ENCODE measurements at places on chromosomes 12 and 14.
A peak's percentile ranks its signal among the peaks of the same experiment; 100 is the strongest.

- no peak for DNase-seq
Measured at GRCh38 chr12:103793046-103793445, 48.0 kb downstream of the NT5DC3 start.

DNA sequence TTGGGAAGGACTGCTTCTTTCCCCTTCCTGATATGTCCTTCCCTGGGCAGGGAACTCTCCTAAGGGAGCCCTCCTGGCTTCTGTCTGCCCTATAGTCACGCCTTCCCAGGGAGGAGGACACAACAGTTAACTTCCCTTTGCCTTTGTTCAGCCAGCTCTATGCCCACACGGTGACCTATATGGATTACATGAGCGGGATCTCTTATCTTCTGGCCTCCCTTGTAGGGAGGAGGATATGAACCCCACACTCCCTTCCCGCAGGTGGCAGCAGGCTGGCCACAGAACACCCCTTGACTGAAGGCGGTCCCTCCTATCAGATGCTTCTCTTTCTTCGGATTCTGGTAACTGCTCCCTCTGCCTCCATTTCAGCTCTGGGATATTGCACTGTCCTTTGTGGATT is 135.6 kb upstream of the MAX start:
- DNase-seq: no peak

GRCh38 chr14:96215452-96216244 is 11.0 kb downstream of the BDKRB2 start:
- no peak for DNase-seq

DNA sequence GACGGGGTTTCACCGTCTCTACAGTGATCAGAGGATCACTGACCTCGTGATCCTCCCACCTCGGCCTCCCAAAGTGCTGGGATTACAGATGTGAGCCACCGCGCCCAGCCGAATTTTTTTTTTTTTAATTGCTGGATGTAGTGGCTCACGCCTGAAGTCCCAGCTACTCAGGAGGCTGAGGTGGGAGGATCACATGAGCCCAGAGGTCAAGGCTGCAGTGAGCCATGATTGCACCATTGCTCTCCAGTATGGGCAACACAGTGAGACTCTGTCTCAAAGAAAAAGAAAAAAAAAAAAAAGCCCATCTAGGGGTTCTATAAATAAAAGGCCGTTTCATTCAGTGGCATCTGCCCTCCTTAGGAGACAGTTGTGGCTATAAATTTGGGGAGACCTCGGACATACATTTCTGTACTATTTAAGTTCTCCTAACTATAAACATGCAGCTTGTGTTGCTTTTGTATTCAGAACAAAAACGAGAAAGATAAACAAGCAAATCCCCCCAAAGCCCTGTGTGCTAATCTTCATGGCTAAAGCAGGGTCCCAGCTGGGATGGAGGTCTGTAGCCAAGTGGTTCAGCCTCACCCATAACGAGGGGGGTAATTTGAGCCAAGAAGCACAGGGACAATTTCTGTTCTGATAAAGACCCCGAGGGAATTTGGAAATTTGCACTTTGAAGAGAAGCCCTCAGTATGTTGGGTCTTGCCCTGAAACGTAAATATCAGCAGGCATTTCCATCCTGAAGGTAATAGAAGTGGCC is 35.0 kb upstream of the BCL7A start:
- DNase-seq: no peak

DNA sequence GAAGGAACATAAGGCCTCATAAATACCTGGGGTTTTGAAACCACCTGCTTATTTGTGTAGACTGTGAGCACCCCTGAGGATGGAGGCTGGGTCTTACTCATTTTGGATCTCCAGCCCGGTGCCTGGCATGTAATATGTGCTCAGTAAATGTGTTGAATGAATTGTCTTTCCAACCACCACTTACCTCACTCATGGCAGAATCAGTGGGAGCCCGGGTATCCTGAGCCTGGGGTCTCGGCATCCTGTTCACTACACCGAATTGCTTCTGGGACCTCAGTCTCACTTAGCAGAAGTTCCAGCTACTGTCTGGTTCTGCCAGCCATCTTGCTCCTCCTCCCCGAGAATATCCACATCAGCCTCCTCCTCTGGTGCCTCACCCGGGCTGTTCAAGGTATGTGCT is 43.0 kb upstream of the CCND2 start:
- no peak for DNase-seq

- DNase-seq: no peak
Measured at GRCh38 chr12:55582066-55582465, 9.8 kb downstream of the OR2AP1 start.

- DNase-seq: no peak
Measured at GRCh38 chr12:112183141-112184021, 58.0 kb downstream of the TRAFD1 start.

GRCh38 chr14:68881396-68881795 is 88.5 kb upstream of the ZFP36L1 start:
- no peak for DNase-seq

- no peak for DNase-seq
Measured at GRCh38 chr12:21336656-21337055, 1.9 kb upstream of the SLCO1A2 start.

DNA sequence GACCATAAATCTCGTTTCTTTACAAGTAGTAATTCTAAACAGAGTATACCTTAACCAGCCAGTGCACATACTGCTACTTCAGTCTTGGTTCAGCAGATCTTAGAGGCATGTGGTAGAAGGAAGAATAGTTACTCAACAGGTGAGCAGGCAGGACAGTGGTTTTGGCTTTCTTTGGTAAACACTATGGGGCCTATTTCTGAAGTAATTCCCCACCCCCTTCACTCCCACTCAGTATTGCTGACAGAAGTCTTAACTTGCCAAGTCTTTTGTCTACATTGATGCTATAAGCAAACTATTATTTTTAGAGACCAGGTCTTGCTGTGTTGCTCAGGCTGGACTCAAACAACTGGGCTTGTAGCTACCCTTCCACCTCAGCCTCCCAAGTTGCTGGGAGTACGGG is 68.5 kb downstream of the FBXO34 start:
- no peak for DNase-seq

DNA sequence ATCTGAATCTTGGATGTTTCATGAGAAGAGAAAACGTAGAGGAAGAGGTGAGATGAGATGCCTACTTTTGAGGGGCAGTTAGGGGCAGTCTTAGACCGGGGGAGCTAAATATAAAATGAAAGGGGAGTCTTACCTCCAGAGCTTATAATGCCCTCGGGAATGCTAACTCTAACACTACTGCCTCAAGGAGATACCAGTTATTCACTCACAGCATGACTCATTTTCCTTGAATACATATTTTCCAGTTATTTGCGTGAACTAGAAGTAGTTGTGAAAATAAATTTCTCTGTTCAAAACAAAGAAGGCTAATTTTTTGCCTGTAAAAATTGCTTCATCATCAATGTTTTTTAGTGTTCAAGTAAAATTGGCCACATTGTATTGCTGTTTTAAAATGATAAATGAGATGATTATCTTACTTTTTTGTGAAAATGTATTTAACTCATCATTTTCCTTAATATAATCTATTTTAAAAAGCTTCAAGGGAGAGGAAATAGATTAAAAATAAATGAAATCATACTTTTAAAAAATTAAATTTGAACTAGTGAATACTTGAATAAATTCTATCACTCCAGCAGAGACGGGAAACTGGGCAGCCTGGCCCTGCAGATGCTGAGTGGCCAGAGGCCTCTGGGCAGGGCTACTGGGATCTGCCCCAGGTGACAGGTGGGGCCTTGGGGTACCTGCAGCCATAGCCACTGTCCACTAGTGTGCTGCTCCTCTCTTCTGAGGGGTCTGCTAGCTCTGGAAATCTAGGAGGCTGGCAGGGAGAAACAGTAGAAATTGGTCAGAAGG is 339.3 kb downstream of the EGLN3 start:
- peak; percentile 27 for DNase-seq

- DNase-seq: no peak
Measured at GRCh38 chr14:89957791-89958190, 2.1 kb downstream of the TDP1 start.

DNA sequence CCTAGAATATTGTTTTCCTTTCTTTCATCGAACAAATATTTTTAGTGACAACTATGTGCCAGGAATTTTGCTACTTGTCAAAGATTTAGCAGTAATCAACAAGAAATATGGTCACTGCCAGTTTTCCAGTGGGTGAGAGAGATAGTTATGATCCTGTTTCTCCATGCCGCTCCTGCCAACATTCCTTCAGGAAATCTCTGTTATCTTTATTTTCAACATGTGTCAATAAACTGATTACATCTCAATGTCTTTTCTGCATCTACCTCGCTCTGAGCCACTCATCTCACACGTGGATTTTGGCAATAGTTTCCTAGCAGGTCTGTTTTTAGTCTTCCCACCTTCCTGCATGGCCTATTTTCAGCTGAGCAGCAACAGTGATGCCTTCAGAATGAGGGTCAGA is 650.0 kb upstream of the STXBP6 start:
- DNase-seq: no peak

GRCh38 chr12:106098691-106099200 is 40.0 kb downstream of the NUAK1 start:
- DNase-seq: no peak

DNA sequence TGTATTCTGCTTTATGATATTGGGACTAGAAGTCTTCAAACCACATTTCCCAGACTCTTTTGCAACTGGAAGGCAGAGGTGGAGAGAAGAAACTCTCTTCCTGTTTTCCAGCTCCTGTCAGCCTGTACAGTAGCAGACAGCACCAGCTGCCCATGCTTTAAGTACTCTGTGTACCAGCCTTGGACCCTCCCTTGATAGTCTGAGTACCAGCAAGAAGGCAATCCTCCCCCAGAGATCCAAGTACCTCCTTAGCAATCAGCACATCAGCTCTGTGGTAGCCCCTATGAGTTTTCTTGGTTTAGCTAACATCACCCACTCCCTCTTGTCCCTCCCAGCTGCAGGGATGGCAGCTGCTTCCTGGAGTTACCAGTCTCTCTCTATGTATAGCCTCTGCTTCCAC is 56.3 kb downstream of the STXBP6 start:
- no peak for DNase-seq

DNA sequence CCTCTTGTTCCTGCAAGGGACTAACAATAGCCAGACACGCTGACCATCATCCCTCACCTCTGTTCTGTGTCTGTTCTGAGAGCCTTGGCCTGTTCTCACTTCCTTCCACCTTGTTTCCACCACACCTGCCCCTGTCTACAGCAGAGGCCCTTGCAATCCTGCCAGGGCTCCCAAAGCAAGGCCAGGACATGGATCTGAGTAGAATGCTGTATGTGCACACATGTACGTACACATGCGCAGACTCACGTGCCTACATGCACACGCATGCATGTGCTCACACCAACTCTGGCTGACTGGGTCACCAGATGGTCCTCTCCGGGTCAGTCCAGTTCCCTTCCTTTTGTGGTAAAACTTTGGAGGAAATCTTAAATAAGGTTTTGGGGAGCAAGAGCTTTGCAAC is 133.0 kb upstream of the C14orf180 start:
- no peak for DNase-seq

DNA sequence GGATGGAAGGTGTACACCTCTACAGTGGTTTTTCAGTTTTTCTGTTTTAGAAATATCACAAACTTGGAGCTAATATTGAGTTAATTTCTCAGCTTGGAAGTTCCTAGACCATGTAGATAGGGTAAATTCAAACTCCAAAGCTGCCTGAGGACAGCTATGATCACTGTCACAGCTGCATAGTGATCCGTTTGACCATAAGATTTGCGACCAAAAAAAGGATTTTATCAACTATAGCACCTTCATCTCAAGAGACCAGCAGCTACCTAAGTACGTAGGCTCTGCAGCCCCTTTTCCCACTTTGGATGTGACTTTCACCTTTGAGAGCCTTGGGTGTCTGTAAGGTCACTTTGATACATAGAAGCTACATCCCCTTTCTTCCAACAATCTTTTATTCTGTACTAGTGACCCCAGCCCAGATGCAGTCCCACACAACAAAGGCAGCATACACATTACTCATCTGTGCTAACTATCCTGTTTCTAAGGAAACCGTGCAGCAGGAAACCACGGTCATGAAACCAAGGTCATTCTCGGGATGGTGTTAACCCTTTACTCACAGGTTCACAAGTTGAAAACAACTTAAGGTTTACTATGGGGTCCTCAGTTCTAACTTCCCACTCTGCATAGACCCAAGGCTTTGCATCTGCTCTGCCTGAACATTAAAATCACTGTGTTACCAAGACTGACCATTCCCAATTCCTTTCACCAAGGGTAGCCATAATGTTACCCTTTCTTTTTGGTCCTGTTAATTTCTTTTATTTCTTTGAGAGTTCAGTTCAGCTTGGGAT is 75.4 kb downstream of the IFT81 start:
- DNase-seq: peak; percentile 36

- DNase-seq: no peak
Measured at GRCh38 chr12:130813436-130813835, 25.6 kb downstream of the STX2 start.

GRCh38 chr12:92292016-92292415 is 146.4 kb upstream of the BTG1 start:
- no peak for DNase-seq

DNA sequence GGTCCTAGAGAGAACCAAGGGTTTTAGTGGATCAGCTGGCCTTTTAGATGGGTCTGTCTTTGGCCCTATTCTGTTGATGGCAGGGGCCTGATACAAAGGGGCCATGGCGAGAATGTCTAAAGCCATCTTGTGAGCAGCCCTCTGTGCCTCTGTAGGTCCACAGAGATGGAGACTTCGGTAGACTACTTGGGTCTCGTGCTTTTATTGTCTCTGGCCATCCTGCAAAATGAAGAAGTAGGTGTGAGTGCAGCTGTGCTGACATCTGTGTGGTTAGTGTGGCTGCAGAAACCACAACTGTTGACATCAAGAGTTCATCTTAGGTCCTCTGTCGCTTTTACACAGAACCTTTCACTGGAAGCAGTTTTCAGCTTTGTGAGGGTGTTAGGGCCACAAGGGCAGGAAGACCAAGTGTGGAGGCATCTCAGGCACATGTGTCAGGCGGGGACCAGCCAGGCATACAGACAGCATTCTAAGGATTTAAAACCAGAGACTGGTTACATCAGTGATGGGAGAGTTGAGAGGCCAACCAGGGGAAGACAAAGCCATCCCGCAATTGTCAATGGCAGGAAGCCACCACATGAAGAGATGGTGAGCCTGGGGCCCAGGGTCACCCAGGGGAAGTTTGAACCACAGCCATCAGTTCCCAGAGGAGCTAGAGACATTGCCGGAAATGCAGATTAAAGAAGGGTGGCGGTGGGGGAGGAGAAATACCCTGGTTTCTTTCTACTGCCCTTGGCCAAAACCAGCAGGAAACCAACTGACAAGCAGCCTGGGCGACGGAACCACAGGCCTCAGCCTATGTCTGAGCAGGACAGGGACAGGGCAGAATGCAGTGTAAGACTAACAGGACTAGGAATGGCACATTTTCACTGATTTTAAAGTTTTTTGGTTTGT is 13.0 kb upstream of the TPCN1 start:
- DNase-seq: no peak

DNA sequence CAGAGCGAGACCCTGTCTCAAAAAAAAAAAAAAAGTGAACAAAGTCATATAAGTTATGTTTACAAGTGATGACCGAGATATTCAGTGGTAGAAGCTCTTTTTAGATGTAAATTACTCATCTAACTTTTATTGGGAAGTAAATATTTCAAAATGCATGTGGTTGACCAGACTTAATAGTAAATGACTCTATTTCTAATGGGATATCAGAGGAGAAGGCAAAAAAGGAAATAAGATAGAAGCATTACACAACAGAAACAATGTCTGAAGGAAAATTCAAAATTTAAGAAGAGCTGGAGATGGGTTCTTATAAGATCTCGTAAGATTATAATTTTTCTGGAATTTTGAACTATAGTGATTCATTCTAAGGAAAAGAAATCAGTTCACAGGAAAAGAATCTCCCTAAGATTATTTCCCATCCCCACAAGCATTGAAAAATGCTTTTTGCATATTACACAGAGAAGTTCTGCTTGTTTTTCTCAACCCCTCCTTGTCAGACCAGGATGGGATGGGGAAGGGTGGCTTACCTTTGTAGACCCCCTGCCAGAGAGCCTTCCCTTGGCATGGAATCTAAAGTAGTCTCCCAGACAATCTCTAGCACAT is 63.1 kb upstream of the STK38L start:
- DNase-seq: no peak
